ENCODE measurements at places on chromosomes 7 and 10. TPM values are rescaled to one million over a fixed set of nuclear protein-coding genes. Genes with fewer than 3 reads are reported as not detected.
A peak's percentile ranks its signal among the peaks of the same experiment; 100 is the strongest.

- DNase-seq = peak; percentile 71
Measured at GRCh38 chr10:1050554-1050953, 1.6 kb upstream of the IDI1 start.

Gene CAMK2B
- total RNA-seq = 0.30 TPM

Gene TET1
- total RNA-seq = 0.48 TPM

GRCh38 chr7:124031919-124032318 lies 948 bp downstream of the TMEM229A start:
- no peak for DNase-seq

- no peak for DNase-seq
Measured at GRCh38 chr7:85230623-85231022, 43.8 kb upstream of the SEMA3D start.

- DNase-seq = no peak
Measured at GRCh38 chr10:29257106-29257783, 31.6 kb upstream of the LYZL1 start.

GRCh38 chr10:110225441-110225755 lies 18.0 kb downstream of the MXI1 start:
- no peak for DNase-seq

DNA sequence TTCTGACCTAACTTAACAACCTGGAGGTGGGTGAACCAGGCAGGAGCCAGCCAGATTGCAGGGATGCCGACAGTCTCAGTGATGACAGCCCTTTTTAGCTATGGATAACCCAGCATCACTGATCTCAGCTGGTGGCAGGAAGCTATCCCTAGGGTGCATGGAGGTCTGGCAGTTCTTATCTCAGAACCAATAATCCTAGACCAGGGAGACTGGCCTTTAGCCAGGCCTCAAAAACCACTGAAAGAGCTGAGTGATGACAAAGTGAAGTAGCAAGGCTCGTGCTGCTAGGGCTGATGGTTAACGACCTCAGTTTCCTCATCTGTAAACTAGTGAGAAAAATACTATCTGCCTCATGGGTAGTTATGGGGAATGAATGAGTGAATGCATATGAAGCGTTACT lies 112.5 kb downstream of the RALA start:
- peak; percentile 35 for DNase-seq

Gene MKX
- total RNA-seq = 0.15 TPM

DNA sequence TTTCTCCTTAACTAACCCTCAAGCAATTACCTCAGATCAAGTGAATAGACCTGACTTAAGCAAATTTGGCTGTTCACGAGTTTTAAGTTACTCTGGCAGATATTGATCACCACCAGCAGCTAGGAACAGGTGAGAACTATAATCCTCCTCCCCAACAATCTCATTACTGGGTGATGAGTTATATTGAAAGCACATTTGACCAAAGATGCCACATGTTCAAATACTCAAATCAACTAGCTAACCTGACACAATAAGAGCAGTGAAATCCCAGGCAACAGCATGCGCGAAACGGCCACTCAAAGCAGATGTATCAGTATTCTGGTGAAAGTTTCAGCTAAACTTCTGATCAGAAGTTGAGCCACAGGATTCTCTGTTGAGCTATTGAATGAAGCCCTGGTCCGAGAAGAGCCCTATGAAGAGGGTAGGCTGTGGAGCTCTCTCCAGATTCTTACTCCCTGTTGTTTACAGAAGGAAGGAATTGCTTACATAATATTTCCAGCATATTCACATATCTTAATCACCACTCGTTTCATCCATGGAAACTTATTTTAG lies 52.6 kb downstream of the CAV1 start:
- no peak for DNase-seq

- DNase-seq = no peak
Measured at GRCh38 chr10:5902511-5903274, 12.7 kb downstream of the FBH1 start.

Gene LRRC4
- 1.3 TPM for total RNA-seq

DNA sequence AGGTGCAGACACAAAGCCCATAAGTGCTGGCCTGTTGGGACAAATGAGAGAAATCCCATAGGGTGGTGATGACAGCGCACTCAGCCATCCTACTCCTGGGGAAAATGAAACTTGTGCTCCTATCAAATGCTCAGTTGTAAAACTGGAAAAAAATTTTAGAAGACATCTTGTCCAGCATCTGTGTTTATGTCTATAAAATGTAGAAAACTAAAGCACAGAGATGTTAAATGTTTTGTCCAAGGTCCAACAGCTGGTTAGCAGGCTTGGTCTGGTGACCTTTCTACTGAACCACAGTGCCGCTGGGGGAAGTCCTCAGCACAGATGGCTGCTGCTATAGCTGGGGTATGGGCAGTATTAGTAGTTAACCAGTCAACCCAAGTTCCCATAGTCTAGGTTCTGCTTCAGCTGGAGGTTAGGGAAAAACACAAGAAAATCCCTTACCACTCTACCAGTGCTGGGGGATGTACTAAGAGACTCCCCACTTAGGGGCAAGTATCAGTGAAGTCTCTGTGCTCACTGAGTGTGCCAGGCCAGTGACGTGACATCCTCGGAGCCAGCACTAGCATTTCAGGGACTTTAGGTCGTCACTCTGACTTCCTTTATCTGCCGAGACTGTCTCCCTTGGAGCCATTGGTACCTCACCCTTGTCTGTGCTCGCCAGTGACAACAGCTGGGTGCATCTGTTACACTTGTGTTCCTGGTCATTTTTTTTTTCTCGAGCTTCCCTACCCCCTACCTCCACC lies 1.9 kb downstream of the TSPAN33 start:
- DNase-seq = no peak

DNA sequence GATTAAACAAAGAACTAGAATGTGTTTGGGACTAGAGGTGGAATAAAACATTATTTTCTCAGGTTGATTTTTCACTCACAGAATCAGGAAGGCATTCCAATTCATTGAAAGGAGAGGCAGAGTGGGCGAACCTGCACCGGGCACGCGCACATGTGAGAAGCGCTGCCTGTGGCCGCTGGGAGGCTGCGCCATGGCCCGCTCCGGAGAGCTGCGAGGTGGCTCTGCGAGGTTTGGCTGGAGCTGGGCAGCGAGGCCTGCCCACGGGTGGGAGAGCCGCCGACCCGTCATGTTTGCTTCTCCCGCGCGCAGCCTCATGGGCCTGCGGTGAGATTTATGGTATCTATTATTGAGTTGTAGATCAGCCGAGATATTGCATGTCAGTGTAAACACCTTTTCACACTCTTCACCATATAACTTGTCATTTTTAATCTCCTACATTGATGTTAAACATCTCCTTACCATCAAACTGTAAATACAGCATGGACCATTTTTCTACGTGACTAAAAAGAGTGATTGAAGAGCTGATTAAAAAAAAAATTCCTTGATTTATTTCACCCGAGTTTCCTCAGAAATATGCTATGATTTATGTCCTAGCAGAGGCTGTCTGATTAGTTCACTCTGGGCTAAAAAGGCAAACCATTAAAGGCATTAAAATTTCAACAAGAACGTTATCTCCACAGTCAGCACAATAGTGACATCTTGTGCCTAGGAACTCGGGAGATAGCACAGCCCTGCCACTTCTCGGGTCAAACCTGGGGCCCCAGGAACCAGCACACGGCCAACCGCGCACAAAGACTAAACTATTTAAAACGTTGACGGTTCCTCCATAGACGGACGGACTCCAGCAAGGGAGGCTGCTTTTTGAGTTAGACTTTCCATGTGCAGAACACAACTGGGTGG lies 96.6 kb upstream of the RNF32 start:
- DNase-seq = no peak

Gene SAMD9
- 3.1 TPM for total RNA-seq

GRCh38 chr7:148803094-148803493 lies 81.0 kb downstream of the EZH2 start:
- DNase-seq = no peak

DNA sequence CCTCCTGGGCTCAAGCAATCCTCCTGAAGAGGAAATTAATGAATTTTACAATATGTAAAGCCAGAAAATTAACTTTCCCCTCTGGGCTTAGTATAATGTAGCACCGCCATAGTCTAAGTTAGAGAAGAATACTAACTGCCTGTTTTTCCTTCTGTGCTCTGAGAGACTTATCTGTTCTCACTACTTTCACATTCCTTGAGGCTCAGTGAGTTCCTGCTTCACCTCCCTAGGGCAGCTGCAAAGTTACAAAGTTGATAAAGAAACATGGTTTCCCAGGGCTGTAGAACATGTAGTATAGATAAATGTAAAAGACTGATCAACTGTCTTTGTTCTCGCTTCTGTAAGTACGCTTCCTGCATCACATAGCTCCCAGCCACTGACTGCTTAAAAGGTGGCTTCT lies 16.0 kb upstream of the OLAH start:
- DNase-seq = no peak

- no peak for DNase-seq
Measured at GRCh38 chr7:84193747-84194146, 842 bp downstream of the SEMA3A start.

DNA sequence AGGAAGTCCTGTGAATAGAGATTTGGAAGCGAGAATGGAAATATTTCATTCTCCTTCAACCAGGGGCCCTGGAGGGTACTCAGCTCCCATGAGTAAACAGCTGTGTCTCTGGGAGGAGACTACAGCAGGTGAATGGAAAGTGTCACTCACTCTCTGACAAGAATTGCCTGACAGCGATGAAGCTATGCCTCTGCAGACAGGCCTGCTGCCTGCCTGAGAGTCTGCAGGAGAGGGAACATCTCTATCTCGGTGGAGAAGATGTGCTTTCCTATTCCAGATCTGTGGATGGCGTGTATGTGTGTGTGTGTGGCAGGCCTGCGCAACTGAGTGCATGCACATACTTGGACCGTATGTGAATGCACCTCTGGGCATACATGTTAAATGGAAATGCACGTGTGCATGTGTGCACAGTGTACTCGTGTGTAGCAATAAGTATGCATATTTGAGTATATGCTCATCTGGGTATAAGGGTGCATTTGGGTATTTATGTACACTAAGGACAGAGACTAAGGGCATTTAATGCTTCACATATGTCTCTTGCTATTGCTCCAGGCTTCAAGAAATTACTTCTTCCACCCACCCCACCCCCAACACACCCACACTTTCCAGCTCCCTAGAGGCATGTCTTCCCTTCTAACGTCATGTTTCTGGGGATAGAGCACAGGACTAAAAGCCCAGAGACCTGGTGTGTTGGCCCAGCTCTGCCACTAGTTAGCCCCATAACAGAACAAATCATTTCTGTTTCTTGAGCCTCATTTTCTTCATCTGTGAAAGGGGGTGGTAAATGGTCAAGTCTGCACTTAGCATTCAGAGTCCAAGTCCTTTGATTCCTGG lies 4.6 kb upstream of the ADCYAP1R1 start:
- no peak for DNase-seq

Gene PRKAR2B
- 1.5 TPM for total RNA-seq

- no peak for DNase-seq
Measured at GRCh38 chr7:106134241-106134640, 22.1 kb upstream of the SYPL1 start.

DNA sequence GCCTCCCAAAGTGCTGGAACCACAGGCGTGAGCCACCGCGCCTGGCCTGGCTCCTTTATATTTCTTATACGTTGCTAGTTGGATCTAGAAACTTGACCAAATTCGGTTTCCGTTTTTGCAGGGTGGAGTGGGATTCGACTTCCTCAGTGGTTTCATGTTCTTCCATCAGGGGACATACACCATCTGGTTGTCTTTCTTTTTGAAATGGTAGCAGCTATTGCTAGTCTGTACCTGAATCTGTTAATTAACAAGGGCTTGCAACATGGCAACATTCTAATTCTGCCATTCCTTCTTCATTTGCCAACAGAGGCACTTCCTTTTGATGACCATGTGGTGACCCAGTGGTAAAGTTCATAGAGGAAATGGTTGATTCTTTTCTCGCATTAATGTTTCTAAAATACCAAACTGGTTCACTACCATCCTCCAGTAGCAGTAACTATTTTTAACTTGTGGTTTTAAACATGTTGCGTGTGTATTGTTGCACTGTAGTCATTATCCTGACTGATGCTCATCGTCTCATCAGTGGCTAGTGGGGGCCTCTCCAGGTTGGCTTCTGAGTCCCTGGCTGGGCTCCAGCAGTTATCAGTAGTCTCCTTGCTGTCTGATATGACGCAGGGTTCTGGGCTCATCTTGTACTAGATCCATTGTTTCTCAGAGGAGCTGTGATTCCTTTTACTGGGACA lies 159.2 kb downstream of the RGS10 start:
- DNase-seq = no peak

GRCh38 chr7:32072397-32072796 lies 2.2 kb upstream of the PDE1C start:
- no peak for DNase-seq

DNA sequence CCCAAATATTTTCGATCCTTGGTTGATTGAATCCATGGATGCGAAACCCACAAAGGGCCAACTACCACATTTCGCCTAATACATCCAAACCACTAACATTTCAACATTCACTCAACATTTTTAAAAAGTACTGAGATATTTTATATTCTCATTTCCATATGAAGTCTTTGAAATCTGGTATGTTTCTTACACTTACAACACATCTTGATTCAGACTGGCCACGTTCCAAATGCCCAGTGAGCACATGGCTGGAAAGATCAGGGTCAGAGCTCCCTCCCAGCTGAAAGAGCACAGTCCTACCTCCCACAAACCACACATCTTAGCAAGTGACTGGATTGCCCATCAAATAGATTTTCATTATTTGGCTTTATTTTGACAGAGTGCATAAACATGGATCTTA lies 18.9 kb downstream of the NCAPG2 start:
- no peak for DNase-seq

DNA sequence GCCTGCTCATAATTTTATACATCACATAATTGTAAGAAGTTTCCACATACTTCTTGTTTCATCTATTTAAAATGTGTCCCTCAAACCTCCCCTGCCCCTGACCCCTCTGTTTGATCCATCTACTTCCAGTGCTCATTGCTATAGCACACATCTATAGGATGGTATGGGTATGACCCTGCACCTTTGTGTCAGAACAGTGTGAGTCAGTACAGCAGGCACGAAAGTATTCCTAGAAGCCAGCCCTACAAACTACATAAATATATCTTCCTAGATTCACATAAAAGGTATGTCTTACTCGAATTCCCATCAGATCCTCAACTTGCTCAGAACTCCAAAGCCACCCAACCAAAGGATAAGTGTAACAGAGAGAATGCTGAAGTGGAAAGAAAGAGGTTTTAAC lies 25.7 kb upstream of the ING3 start:
- DNase-seq = no peak

GRCh38 chr10:131685007-131685406 lies 215.8 kb upstream of the PPP2R2D start:
- DNase-seq = no peak

GRCh38 chr10:73084209-73084608 lies 12.5 kb downstream of the P4HA1 start:
- DNase-seq = no peak

Gene TMEM140
- total RNA-seq = 9.2 TPM

Gene PNLIP
- total RNA-seq = not detected

Gene CCDC172
- not detected for total RNA-seq

Gene MUC12
- total RNA-seq = not detected

- no peak for DNase-seq
Measured at GRCh38 chr10:123379156-123379555, 225.0 kb downstream of the BUB3 start.

- DNase-seq = no peak
Measured at GRCh38 chr7:99557196-99557607, 1.2 kb upstream of the ZNF655 start.

Gene TMEM184A
- total RNA-seq = not detected

Gene SFTPA2
- not detected for total RNA-seq
